ENCODE measurements at places on chromosomes 7 and 10. TPM values are rescaled to one million over a fixed set of nuclear protein-coding genes. Genes with fewer than 3 reads are reported as not detected.

SPDYE9 gene
- not detected for total RNA-seq

HOXA7 gene
- total RNA-seq = 4.7 TPM

SPDYE16 gene
- total RNA-seq = 0.16 TPM

FMC1 gene
- total RNA-seq = 6.9 TPM

NKX2-3 gene
- 0.60 TPM for total RNA-seq

ZNF239 gene
- total RNA-seq = 3.4 TPM

C10orf105 gene
- total RNA-seq = 0.36 TPM

UNCX gene
- not detected for total RNA-seq

GBX1 gene
- total RNA-seq = not detected

TEX36 gene
- not detected for total RNA-seq

CTAGE8 gene
- total RNA-seq = 0.21 TPM

PRSS58 gene
- total RNA-seq = not detected

GDI2 gene
- total RNA-seq = 140 TPM

AGR2 gene
- total RNA-seq = not detected

TDRD1 gene
- 0.78 TPM for total RNA-seq

OR2A1 gene
- 0.16 TPM for total RNA-seq

AGAP6 gene
- total RNA-seq = 12.7 TPM

LRRC18 gene
- not detected for total RNA-seq

AKR1C8 gene
- total RNA-seq = 0.30 TPM

CRTAC1 gene
- 53.1 TPM for total RNA-seq

SH2D4B gene
- total RNA-seq = 0.52 TPM

NPSR1 gene
- total RNA-seq = not detected

SPDYE2 gene
- not detected for total RNA-seq

RNF148 gene
- total RNA-seq = 1.6 TPM

C10orf143 gene
- total RNA-seq = 3.2 TPM

PILRA gene
- 11.2 TPM for total RNA-seq

AVPI1 gene
- total RNA-seq = 17.1 TPM

TRIM73 gene
- total RNA-seq = 8.8 TPM

OPALIN gene
- total RNA-seq = not detected

CALY gene
- total RNA-seq = not detected

DNAJC30 gene
- total RNA-seq = 6.7 TPM

MACC1 gene
- total RNA-seq = 0.69 TPM

PRTFDC1 gene
- total RNA-seq = 9.2 TPM

Measured in aorta (tissue), 5 donors.